ENCODE measurements at places on chromosomes 13 and 19.

- DNase-seq, result no peak
These were observed 2.1 kb upstream of the GPC6 start for GRCh38 chr13:93224535-93224934.

- DNase-seq, result no peak
These were observed 17.6 kb downstream of the TJP3 start for GRCh38 chr19:3725640-3726310.

- peak; percentile 54 for DNase-seq
These were observed 9.3 kb downstream of the MPND start for GRCh38 chr19:4352701-4353121.

DNA sequence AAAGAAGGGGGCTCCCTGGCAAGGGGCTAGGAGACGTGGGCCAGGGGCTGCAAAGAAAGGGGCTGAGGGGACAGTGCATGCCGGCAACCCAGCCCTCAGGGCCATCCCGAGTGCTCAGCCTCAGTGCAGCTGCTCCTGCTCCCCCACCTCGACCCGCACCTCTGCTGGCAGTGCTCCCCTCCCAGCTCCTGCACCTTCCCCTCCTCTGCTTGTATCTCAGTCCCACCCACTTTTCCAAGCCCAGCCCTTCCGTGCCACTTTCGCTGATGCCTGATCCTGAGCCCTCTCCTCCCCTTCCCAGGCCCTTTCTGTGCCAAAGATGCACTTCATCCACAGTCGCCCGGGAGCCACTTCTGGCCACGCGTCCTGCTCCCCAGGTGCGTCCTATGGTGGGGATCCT, 69.9 kb upstream of the KCTD15 start:
- no peak for DNase-seq

GRCh38 chr19:38045554-38046253, 138.7 kb downstream of the SIPA1L3 start:
- no peak for DNase-seq

DNA sequence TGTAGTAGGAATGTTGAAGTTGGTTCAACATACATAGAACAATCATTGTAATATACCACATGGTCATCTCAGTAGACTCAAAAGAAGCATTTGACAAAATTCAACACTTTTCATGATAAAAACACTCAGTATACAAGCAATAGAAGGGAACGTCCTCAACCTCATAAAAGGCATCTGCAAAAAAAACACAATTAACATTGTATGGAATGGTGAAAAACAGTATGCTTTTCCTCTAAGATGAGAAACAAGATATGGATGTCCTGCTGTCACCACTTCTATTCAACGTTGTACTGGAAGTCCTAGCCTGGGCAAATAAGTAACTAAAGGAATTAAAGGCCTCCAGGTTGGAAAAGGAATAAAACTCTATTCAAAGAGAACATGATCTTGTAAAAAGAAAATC, 54.5 kb downstream of the FNDC3A start:
- no peak for DNase-seq

- DNase-seq, result no peak
These were observed 169.5 kb upstream of the UBL3 start for GRCh38 chr13:30019648-30020626.

- no peak for DNase-seq
These were observed 31.1 kb downstream of the RDH8 start for GRCh38 chr19:10044390-10044789.

DNA sequence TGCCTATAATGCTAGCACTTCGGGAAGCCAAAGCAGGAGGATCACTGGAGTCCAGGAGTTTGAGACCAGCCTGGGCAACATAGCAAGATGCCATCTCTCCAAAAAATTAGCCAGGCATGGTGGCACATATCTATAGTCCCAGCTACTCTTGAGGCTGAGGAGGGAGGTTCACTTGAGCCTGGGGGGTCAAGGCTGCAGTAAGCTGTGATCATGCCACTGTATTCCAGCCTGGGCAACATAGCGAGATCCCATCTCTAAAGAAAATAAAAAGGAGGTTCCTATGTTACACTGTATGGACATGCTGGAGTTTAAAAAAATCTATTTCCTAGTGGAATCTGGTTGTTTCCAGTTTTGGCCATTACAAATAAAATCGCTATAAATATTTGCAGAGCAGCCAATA, 2.6 kb downstream of the CAB39L start:
- no peak for DNase-seq

GRCh38 chr19:48553676-48554384, 1.9 kb downstream of the SULT2B1 start:
- DNase-seq, result no peak

- DNase-seq, result no peak
These were observed 220.9 kb upstream of the SOX21 start for GRCh38 chr13:94933230-94933751.

- no peak for DNase-seq
These were observed 131.8 kb downstream of the IRS2 start for GRCh38 chr13:109654341-109655205.

DNA sequence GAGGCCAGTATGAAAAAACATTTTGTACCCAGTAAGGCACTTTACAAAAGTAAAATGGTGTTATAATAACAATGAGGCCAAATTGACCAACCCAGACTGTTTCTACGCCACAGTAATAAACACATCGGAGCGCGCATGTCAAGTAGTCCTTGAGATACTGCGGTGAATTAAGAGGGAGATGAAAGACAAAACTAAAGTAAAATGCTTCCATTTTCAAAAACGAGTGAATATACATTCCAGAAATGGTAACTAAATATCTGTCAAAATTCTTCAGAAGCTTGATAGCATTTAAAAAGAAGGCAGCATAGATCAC, 19.0 kb downstream of the N4BP2L1 start:
- no peak for DNase-seq

DNA sequence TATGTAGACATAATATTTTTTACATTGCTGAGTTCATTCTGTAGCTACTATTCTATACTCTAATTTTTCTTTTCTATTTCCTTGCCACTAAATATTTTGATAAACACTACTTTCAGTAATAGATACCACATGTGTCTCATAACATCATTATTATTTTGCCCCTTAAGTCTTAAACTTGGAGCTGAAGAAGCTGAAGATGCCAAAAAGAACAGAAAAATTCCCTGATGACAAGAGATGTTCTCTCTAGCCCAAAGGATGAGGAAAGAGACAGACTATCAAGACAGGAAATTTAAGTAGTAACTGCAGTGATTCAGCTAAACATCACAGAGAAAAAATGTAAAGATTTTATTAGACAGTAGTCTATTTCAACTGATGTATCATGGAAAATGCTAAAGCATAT, 322.0 kb upstream of the KLHL1 start:
- no peak for DNase-seq

GRCh38 chr19:52258426-52258825, 11.0 kb upstream of the ZNF766 start:
- DNase-seq, result no peak

DNA sequence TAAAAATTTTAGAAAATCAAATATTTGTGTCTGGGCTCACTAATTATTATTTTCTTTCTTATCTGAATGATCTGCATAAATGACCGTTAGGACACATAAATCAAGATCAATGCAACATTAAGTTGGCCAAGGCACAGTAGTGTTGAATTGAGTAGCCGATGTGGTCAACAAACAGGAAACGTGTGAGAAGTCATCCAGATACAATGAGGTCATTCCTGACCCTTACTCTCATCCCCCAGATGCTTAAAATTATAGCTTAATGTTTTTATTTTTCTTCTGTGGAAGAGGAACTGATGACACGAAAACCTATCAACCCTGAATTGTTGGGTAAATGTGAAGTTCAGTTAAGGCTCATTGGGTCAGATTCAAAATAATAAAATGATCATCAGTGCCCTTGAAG, 222.9 kb downstream of the RFC3 start:
- no peak for DNase-seq

DNA sequence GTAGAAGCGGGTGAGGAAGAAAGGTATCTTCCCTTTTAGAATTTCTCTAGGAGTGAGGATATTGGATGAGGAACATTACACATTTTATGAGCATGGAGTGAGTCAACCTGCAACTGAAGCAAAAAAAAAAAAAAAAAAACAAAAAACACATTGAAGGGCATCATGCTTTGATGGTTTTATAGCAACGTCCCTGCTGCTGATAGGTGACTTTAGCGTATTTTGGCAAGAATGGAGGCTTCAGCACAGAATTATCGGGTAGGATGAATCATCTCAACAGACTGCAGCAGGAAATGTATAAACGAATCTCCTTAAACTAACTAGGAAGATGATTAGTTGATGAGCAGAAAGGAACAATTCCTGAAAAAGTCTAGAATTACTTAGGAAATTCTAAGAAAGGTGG, 1359.6 kb upstream of the ATXN8OS start:
- DNase-seq, result no peak

DNA sequence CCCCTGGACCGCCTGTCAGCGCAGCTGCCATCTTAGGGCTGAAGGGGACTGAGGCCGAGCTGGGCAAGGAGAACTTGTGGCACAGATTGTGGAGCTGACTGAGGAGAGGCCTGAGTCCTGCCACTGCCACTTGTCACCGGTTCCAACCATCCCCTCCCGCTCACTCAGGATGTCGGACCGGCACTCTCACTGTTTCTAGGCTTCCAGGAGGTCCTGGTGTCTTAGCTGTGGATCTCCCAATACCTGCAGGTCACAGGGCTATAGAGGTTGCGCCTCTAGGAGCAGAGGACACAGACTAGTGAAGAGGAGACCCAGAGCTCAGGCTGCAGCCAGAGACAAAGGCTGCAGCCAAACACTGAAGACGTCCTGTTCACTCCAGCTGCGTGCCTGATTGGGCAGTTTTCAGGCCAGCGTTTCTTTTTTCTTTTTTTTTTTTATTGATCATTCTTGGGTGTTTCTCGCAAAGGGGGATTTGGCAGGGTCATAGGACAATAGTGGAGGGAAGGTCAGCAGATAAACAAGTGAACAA, 15.3 kb upstream of the ZNF486 start:
- DNase-seq, result no peak

DNA sequence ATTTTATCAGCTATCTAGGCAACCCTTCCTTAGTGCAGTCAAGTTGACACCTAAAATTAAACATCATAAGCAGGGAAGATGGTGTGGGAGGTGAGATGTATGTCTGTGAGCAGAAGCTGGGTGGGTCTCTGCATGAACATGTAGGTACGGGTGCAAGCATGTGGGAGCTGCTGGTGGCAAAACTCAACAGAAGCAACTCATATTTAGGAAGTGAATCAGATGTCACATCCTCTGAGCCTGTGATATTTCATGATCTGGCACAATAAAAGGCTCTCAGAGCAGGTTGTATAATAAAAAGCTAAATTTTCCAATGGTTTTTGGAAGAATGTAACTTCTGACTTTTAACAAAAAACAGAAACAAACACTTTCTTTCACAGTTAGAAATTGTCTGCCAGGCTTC, 44.4 kb downstream of the C1QTNF9 start:
- DNase-seq, result no peak

DNA sequence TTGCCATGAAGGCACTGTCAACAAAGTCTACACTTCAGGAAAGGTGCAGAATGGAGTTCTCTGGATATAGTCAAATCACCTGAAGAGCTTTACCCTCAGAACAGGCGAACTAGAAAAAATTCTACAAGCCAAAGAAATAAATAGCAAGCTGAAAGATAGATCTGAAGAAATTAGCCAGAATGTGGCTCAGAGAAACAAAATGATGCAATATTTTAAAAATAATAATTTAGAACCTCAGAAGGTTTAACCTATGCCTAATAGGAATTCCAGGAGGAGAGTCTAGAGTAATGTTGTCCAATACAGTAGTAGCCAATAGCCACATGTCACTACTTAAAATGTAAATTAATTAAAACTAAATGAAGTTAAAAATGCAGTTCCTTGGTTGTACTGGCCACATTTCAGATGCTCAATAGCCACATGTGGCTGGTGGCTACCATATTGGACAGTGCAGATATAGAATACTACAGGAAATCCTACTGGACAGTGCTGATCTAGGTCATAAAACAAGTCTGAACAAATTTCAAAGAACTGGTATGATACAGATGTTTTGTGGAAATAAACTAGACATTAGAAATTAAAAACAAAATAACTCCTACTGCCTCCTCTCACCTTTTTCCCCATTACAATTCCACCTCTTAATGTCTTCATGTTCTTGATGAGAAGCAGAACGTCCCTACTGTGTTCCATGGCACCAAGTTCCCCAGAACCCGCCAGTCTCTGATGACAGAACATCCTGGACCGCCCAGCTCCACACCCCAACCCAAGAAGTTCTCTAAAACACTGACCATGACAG, 679 bp upstream of the CDADC1 start:
- DNase-seq, result no peak

DNA sequence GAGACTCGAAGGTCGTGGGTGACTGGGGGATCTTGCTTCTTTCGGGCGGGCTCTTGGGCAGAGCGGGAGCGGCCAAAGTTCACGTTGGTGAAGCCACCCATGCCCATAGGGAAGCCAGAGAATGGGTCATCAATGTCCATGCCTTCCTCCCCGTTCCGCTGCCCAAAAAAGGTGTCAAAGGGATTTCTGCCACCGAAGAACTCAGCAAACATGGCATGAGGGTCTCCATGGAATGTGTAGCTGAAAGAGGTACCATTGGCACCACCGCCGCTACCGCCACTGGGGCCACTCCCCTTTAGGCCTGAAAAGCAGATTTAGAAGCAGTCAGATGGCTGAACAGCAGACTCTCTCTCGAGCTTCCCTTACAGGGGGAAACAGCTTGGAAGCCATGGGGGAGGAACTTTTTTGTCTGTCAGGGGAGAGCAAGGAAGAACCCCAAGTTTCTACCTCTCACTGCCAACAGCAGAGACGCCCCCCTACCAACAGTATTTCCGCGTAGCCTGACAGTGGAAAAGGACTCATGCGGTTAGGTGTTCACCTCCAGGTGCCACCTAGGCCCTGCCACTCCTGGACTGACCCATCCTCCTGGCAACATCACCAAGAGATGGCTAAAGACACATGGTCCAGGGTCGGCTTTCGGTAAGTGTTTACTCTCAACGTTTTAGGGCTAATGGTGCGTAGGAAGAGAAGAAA, 1.3 kb downstream of the DNAJB1 start:
- no peak for DNase-seq

- no peak for DNase-seq
These were observed 186.6 kb downstream of the TM9SF2 start for GRCh38 chr13:99687723-99688397.

GRCh38 chr19:15122331-15123030, 15.3 kb downstream of the SYDE1 start:
- no peak for DNase-seq

Measured in effector CD8-positive, alpha-beta T cell (primary cell).